ENCODE measurements at places on chromosomes 16 and 17.
A peak's percentile ranks its signal among the peaks of the same experiment; 100 is the strongest.

DNA sequence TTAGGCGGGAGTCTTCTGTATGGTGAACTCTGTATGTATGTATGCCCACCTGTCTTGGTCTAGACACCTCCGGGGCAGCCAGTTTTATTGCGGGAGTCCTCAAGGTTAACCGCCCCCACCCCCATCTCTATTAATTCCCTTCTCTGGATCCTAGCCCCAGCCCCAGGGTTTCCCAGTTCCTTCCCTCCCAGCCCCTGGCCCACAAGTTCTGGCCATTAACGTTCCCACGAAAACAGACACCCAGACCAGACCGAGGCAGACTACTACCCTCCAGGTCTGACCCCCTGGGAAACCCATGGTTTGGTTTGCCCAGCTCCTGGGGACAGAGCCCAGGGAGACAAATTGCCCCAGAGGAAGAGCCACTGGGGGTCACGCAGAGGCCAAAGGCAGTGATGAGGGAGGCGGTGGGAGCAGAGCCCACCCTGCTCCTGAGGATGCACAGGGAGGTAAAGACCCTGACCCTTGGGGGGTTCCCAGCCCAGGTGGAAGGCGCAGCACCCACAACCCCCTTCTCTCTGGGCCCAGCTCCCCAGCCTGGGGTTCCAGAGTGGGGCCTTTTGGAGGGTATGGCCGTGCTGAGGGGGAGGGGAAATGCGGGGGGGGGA, 8.5 kb downstream of the TBKBP1 start:
- H3K4me1 ChIP-seq: peaks cover 63% of the 10 kb centered on the region
- H3K4me3 ChIP-seq: peak overlapping the region; percentile 63
- no peak for DNase-seq
- H3K36me3 ChIP-seq: no peaks in the 10 kb centered on the region
- H3K27ac ChIP-seq: peak overlapping the region; percentile 47
- H3K27me3 ChIP-seq: no peaks in the 10 kb centered on the region

DNA sequence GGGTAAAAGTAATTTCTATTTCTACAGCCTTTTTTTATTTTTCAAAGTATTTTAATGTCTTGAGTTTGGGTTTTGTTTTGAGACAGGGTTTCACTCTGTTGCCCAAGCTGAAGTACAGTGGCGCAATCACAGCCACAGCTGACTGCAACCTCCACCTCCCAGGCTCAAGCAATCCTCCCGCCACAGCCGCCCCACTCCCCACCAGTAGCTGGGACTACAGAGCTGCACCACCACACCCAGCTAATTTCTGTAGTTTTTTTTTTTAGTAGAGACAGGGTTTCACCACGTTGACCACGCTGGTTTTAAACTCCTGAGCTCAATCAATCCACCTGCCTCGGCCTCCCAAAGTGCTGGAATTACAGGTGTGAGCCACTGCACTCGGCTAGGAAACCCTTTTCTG, 44.0 kb downstream of the TUBD1 start:
- H3K27ac ChIP-seq: peak overlapping the region; percentile 99
- H3K27me3 ChIP-seq: no peaks in the 10 kb centered on the region
- H3K4me1 ChIP-seq: peaks cover 40% of the 10 kb centered on the region
- no peaks in the 10 kb centered on the region for H3K36me3 ChIP-seq
- H3K4me3 ChIP-seq: peak overlapping the region; percentile 69

DNA sequence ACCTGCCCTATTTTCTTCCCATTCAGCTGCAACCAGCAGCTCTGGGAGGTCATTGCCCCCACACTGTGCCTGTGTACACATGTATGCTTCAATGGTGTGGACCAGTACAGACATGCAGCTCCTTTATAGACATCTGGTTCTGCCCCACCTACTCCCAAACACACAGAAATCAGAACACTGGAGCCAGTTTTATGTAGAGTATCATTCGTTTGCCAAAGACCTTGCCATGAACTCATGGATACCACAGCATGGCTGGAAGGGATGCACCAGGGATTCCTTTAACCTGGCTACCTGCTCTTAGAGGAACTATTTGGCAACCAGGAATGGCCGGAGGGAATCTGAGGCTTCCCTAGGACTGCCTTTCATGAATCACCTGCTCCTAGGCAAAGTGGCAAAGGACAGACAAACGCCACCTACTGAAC, 60.4 kb downstream of the ZFHX3 start:
- peaks cover 12% of the 10 kb centered on the region for H3K27me3 ChIP-seq
- H3K4me3 ChIP-seq: no peak overlapping the region
- H3K27ac ChIP-seq: no peak overlapping the region
- no peaks in the 10 kb centered on the region for H3K4me1 ChIP-seq
- no peak for DNase-seq

- no peak overlapping the region for H3K4me3 ChIP-seq
- no peaks in the 10 kb centered on the region for H3K4me1 ChIP-seq
- no peak overlapping the region for H3K27ac ChIP-seq
- H3K27me3 ChIP-seq: peaks cover 21% of the 10 kb centered on the region
- no peaks in the 10 kb centered on the region for H3K36me3 ChIP-seq
Observed at GRCh38 chr16:55901566-55902217, 26.5 kb upstream of the CES5A start.

DNA sequence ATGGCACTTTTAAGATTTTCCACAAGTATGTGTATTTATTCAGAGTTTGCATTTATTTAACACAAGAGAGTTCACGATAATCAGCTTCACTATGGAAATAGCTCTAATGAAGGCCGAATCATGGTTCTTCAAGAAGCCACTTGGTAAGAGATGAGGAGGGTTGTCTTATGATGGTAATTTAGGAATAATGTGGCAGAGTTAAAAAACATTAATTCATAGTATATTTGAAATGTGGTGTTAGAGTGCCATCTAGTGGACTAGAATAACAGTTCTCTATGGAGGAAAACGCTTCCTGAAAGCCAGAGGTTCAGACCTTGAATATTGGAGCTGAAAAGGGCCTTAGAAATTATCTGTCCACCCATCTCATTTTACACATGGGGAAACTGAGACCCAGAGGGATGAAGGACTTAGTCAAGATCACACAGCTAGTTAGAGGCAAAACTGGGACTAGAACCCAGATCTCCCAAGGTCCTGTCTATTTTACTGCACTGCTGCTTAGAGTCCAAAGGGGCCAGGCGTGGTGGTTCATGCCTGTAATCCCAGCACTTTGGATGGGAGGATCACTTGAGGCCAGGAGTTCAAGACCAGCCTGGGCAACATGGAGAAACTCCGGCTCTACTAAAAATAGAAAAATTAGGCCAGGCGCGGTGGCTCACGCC, 33.8 kb upstream of the KPNB1 start:
- peak overlapping the region; percentile 37 for H3K27ac ChIP-seq
- peaks cover 9% of the 10 kb centered on the region for H3K4me1 ChIP-seq
- DNase-seq: no peak
- no peak overlapping the region for H3K4me3 ChIP-seq
- no peaks in the 10 kb centered on the region for H3K27me3 ChIP-seq

GRCh38 chr16:22117609-22118008, 25.3 kb downstream of the VWA3A start:
- H3K4me3 ChIP-seq: no peak overlapping the region
- no peak overlapping the region for H3K27ac ChIP-seq
- no peaks in the 10 kb centered on the region for H3K27me3 ChIP-seq
- H3K36me3 ChIP-seq: peaks cover 4% of the 10 kb centered on the region

DNA sequence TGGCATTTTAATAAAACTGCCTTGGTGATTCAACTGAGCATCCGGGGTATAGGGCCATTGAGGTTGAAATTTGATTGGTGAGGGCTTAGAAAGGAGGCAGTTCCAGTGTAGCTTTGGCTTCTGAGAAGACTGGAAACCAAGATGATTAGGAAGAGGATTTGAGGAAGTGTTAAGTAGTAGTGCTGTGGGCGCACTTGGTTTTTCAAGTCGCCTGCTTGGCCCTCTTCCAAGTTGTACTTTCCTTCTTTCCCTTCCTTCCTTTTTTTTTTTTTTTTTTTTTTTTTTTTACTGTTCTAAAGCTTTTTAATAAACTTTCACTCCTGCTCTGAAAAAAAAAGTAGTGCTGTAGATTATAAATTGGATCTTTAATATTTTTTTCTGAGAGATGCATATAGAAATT, 320.5 kb downstream of the UTP18 start:
- H3K27ac ChIP-seq: no peak overlapping the region
- H3K4me1 ChIP-seq: no peaks in the 10 kb centered on the region
- no peaks in the 10 kb centered on the region for H3K27me3 ChIP-seq
- H3K36me3 ChIP-seq: no peaks in the 10 kb centered on the region
- no peak for DNase-seq

DNA sequence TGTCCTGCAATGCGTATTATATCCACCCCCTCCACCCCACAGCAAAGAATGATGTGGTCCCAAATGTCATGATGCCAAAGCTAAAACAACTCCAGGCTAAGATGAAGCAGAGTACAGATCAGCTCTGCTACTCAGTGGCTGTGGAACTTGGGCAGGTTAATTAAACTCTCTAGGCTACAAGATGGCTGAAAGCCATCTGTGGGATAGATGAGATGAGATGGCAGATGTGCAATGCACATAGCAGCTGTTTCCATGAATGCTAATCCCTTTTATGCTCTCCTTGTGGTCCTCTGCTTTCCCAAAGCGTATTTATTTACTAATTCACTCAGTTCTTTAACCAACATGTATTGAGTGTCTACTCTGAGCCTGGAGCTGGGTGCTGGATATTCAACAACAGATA, 114.4 kb downstream of the GRIN2A start:
- H3K27ac ChIP-seq: no peak overlapping the region
- H3K36me3 ChIP-seq: no peaks in the 10 kb centered on the region
- DNase-seq: no peak
- H3K4me3 ChIP-seq: no peak overlapping the region
- H3K27me3 ChIP-seq: peaks cover 6% of the 10 kb centered on the region

- no peaks in the 10 kb centered on the region for H3K4me1 ChIP-seq
- peaks cover 26% of the 10 kb centered on the region for H3K27me3 ChIP-seq
- H3K27ac ChIP-seq: no peak overlapping the region
Observed at GRCh38 chr17:10589553-10590145, 40.2 kb upstream of the MYH2 start.

DNA sequence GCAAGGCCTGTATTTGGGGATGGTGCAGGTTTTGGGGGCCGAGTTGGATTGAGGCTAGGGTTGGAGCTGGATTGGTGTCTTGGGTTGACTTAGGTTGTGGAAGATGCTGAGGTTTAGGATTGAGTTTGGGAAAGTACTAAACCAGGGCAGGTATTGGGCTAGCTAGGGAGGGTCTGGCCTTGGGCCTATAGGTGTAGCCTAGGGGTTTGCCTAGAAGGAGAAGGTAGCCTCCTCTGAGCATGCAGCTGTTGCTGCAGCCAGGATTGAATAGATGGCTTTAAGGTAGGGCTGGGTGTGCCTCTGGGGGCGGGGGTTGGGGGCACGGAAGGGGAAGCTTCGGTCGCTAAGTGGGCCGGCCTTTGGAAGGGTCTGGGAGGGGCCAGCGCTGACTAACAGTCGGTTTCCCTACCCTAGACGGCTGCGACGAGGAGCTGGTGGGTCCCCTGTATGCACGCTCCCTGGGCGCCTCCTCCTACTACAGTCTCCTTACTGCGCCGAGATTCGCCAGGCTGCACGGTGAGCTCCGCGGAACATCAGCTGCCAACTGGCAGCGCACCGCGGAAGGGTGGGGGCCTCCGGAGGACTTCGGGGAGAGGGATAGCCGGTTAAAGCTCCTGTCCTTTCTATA, 1.2 kb downstream of the CNTNAP1 start:
- no peak overlapping the region for H3K27ac ChIP-seq
- H3K27me3 ChIP-seq: peaks cover 16% of the 10 kb centered on the region
- peaks cover 5% of the 10 kb centered on the region for H3K36me3 ChIP-seq
- peak overlapping the region; percentile 90 for H3K4me3 ChIP-seq

- no peak for DNase-seq
- no peak overlapping the region for H3K4me3 ChIP-seq
- peaks cover 36% of the 10 kb centered on the region for H3K4me1 ChIP-seq
- H3K27me3 ChIP-seq: peaks cover 28% of the 10 kb centered on the region
- H3K27ac ChIP-seq: no peak overlapping the region
- H3K36me3 ChIP-seq: peaks cover 5% of the 10 kb centered on the region
Observed at GRCh38 chr17:48575673-48576478, 2.3 kb downstream of the HOXB4 start.

DNA sequence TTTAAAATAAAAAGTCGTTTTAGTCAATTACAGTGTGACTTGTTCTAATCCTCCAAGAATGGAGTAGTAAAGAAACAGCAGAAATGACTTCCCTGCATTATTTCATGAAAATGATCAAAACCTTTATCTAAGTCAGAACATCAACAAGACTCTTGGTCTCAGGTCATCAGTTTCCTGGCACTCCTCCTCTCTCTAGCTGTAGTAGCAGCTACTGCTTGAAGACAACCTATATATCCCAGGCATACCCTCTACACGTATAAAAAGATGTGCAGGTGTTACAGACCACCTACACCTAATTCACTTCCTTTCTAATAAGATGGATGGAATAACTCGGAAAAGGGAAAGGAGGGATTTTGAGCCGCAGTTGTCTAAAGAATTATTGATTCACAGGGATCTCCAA, 1.6 kb upstream of the FBF1 start:
- no peak overlapping the region for H3K27ac ChIP-seq
- no peaks in the 10 kb centered on the region for H3K36me3 ChIP-seq
- no peak for DNase-seq
- no peak overlapping the region for H3K4me3 ChIP-seq

DNA sequence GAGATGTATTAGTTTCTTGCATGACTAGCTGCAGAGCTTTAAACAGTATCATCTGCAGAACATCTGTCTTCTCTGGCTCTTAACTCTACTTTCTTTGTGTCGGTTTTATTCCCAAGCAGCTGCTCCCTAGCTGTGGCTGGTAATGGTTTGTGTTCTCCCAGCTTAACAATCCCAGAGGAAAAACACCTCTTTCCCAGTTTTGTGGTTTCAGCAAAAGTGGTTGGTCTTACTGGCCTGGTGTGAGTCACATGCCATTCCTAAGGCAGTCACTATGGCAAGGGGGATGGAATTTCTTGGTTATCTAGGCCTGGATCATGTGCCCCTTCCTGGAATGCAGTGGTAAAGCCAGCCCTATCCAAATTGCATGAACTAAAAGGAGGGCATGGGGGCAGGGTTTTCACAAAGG, 27.5 kb downstream of the OMG start:
- no peak overlapping the region for H3K27ac ChIP-seq
- H3K4me1 ChIP-seq: peaks cover 9% of the 10 kb centered on the region
- H3K27me3 ChIP-seq: no peaks in the 10 kb centered on the region
- peaks cover 9% of the 10 kb centered on the region for H3K36me3 ChIP-seq

DNA sequence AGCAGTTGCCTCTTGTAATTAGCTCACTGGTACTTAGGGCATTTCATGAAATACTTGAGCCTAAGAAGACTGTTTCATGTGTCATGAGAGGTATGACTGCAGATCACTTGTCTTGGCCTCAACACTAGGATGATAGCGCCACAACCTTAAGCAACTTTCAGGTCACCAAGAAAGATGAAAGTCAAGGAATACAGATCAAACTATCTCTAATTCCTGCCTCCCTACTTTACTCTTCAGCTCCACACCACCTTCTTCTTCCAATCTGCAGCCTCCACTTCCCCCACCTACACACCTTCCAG, 28.0 kb downstream of the GNA13 start:
- peak overlapping the region; percentile 85 for H3K4me3 ChIP-seq
- H3K36me3 ChIP-seq: peaks cover 2% of the 10 kb centered on the region
- H3K27me3 ChIP-seq: no peaks in the 10 kb centered on the region
- DNase-seq: no peak
- H3K27ac ChIP-seq: peak overlapping the region; percentile 95

- no peak overlapping the region for H3K4me3 ChIP-seq
- no peaks in the 10 kb centered on the region for H3K27me3 ChIP-seq
- H3K27ac ChIP-seq: no peak overlapping the region
- peaks cover 3% of the 10 kb centered on the region for H3K36me3 ChIP-seq
Observed at GRCh38 chr17:78974635-78975591, 4.8 kb downstream of the LGALS3BP start.

All from T-helper 17 cell (primary cell).